ENCODE measurements at places on chromosomes 2 and 18. TPM values are rescaled to one million over a fixed set of nuclear protein-coding genes. Genes with fewer than 3 reads are reported as not detected.

MC2R gene
- total RNA-seq, result not detected

ITGA4 gene
- total RNA-seq, result 7.4 TPM

TMEM200C gene
- under 0.01 TPM for total RNA-seq

FOXD4L1 gene
- total RNA-seq, result 0.11 TPM

IL37 gene
- not detected for total RNA-seq

C2orf92 gene
- 2.2 TPM for total RNA-seq

DSG4 gene
- not detected for total RNA-seq

RAB6C gene
- total RNA-seq, result not detected

GAL3ST2 gene
- 0.26 TPM for total RNA-seq

LYG1 gene
- 0.13 TPM for total RNA-seq

GALNT14 gene
- 0.86 TPM for total RNA-seq
